Neuronal stem cell (in vitro differentiated cells): ENCODE measurements at places on chromosomes 7 and 10.

DNA sequence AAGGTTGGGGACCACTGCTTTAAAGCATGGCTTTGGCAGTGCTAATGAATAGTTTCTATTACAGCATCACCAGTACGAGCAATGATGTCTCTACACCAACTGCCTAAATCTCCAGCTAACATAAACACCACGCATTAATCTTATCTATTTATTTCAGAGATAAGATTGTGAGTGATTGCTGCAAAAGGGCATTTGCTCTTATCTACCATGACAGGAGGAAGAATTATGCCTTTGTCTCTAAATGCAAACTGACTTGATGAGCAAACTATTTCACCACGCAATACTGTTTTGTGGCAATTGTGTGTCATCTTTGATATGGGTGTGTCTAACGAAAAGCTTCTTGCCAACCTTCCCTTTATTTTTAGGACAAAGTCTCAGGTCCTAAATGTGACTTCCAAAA, 684.9 kb downstream of the SORCS1 start:
- DNase-seq, result no peak

GRCh38 chr10:28120043-28120749, 121.3 kb upstream of the ODAD2 start:
- DNase-seq, result no peak

DNA sequence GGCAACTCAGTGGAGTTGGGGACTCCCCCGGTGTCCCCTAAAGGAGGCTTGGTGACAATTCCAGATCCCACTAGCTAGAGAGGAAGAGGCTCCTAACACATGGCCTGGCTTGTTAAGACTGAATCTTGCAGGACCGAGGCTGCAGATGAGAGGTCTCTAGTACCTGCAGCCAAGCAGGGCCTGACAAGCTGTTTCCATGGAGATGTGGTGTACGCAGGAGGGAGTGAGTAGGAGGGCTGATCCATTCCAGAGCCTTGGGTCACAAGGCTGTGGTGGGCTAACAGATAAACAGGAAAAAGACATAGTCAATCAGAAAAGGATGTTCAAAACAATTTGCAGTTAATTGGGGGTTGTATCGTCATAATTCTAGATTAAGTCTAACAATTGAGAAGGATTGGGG, 77.3 kb upstream of the MKLN1 start:
- DNase-seq, result peak; percentile 11

DNA sequence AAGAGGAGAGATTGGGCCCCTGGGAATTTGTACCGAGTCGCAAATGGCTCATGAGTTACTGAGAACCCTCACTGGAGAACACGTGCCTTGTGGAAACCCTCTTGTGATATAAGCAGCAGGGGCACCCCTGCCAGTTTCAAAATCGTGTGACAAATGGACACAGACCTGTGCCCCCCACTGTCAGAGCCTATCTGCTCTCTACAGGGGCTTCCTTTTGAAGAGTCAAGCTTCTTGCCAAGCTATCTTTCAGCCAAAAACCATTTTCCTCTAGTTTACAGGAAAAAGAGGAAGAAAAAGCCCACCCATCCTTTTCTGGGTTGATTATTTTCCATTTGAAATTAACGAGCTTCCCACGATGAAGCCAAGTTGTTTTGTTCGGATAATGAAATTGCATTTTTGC, 64.1 kb upstream of the MPP7 start:
- no peak for DNase-seq
